ENCODE measurements at places on chromosomes 5 and 9.

GRCh38 chr5:56191656-56192055 lies 41.5 kb downstream of the ANKRD55 start:
- DNase-seq, result no peak

GRCh38 chr5:82164977-82165713 lies 113.0 kb downstream of the RPS23 start:
- no peak for DNase-seq

GRCh38 chr9:92728831-92729734 lies 35.5 kb downstream of the BICD2 start:
- DNase-seq, result no peak

- no peak for DNase-seq
Observed at GRCh38 chr5:142491270-142491669, 166.4 kb upstream of the SPRY4 start.

DNA sequence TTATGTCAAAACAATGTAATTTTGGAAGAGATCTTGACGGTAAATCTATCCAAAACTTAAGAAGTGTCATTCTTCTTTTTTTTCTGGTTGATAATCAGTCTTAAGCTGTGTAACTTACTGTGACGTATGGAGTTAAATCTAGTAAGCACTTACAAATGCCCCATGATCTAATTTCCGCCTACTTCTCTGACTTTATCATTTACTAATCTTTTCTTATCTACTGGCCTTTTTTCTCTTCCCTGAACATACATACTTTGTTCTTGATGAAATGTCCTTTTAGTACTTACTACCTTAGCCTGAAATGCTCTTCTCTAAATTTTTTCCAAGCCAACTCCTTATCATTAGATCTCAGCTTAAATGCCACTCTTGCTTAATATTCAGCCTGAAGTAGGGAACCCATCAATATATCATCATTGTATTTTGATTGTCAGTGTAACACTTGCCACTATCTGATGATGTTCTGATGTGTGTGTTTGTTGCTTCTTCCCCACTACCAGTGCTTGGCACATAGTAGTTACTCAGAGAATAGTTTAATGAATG lies 27.6 kb downstream of the AP3S1 start:
- DNase-seq, result no peak

DNA sequence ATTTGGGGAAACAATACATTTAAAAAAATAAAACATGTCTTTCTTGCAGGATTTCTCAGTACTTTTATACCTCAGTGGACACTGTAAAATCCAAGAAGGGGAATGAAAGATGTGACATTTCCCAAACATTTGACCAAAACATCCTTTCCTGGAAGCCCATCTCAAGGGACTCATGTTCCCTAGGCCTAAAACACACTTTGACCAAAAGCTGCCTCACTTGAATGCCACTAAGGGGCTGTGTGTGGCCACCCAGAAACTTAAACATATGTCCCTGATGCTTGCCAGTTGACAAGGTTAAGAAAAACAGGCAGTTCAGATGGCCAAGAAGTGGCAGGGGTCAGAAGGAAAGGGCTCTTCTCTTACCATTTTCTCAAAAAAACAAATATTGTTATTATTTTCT lies 73.6 kb downstream of the EPB41L4B start:
- no peak for DNase-seq

- DNase-seq, result no peak
Observed at GRCh38 chr9:77508396-77508795, 139.7 kb downstream of the GNA14 start.

- DNase-seq, result no peak
Observed at GRCh38 chr5:156685481-156685880, 164.6 kb upstream of the PPP1R2B start.

DNA sequence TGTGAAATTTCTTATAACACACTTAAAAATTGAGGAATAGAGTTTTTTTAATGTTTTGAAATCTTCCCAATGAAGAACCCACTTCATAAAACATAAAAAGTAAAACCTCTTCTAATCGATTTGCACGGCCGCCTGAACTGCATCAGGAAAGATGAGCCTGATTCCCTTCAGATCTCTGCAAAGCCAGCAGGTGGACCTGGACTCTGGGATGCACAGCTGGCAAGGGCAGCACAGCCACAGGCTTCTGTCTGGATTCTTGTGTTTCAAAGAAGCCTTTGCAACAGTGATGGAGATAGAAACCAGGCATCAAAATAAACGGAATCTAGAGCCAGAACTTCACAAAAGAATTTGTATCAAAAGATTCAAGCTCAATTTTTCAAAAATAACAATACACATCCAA lies 36.0 kb upstream of the SPATA31C2 start:
- DNase-seq, result no peak

DNA sequence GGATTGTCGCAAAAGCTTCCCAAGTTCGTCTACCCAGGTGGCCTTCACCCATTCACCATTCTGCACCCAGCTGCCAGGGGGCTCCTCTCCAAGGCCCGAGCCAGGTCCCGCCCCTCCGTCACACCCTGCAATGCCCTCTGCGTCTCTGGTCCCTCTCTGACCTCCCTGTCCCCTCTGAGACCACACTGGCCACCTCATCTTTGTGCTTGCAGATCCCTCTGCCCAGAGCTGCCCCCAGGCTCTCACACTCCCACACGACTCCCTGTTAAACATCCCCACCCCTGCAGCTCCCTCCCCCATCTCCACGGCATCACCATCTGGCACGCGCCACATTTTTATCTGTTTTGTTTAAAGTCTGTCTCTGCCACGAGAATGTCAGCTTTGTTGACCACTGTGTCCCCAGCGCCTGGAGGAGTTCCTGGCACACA lies 243.6 kb downstream of the PBX3 start:
- DNase-seq, result no peak

DNA sequence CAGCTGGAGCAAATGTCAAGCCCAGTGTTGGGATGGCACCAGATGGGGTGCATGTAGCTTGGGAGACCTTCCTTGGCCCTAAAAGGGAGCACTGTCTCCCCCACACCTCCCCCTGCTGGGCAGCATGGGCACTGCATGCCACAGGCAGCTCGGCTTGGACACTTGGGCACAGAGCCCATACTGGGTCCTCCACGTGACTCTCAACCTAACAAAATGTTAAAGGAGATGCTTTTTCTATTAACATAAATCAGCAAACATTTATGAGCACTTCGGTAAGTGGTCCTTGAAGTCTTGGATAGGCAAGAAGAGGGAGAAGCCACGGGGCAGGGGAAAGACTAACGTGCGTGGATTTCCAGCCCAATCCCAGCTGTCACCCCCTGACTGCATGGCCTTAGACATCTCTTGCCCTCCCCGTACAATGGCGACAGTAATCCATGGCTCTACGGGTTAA lies 23.9 kb upstream of the MAPK9 start:
- peak; percentile 64 for DNase-seq

DNA sequence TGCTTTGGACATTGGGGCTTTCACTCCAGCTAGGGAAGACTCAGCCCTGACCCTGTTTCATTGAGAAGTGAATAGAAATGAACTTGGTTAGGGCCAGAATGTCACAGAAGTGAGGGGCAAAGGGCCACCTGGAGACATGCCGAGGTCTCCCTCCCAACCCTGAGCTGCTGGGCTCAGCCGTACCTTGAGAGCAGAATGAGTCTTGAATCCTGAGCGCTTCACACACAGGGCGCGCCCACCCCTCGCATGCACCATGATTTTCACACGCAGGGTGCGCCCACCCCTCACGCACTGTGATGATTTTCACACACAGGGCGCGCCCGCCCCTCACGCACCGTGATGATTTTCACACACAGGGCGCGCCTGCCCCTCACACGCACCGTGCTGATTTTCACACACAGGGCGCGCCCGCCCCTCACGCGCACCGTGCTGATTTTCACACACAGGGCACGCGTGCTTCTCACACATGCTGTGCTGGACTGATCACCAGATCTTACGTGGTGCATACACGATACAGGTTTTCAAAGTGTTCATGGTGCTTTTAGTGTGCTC lies 99.0 kb downstream of the EHMT1 start:
- no peak for DNase-seq

- no peak for DNase-seq
Observed at GRCh38 chr5:81105261-81105877, 127.8 kb upstream of the CKMT2 start.

- DNase-seq, result no peak
Observed at GRCh38 chr5:152514827-152515397, 109.8 kb upstream of the NMUR2 start.

DNA sequence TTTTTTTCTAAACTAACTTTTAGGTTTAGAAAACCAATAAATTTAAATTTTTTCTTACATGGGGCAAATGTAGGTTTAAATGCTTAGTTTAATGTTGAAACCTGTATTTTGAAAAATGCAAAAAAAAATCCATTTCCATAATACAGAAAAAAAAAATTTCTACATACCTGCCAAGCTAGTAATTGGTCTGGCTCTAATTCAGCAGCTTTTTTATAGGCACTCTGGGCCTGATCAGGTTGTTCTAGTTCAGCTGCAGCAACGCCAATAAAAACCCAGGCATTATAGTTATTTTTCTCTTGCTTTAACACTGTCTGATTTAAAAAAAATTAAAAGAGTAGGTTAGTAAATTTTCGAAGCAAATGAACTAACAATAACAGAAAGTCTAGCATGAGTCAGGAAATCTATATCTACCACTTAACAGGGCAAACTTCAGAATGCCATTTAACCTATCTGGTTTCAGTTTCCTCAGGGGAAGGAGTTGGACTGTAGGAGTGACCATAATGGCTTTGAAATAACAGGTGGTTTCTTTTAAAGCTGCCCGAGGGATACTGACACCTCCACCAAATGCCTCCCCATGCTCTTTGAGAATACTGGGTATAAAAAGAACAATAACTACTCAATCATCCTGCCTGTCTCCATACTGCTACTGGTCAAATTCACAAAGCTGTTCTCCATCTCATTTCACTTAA lies 11.6 kb downstream of the SKIC3 start:
- DNase-seq, result no peak

DNA sequence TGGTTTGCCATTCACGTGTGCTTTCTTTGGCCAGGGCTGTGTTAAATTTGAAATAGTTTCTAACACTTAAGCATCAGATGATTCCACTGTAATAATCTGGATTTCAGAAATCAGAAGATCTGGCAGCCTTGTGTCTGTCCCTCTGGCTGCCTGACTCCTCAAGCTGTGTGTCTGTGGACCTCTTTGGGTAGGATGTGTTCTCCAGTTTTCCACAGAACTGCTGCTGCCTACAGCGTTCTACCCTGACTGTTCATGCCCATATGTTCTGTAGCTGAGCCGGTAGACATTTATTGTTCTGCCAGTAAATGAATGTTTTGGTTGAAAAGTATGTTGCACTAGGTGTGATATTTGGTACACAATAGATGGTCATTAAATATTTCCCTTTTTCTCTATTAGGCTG lies 81.3 kb downstream of the SH3GL2 start:
- no peak for DNase-seq

DNA sequence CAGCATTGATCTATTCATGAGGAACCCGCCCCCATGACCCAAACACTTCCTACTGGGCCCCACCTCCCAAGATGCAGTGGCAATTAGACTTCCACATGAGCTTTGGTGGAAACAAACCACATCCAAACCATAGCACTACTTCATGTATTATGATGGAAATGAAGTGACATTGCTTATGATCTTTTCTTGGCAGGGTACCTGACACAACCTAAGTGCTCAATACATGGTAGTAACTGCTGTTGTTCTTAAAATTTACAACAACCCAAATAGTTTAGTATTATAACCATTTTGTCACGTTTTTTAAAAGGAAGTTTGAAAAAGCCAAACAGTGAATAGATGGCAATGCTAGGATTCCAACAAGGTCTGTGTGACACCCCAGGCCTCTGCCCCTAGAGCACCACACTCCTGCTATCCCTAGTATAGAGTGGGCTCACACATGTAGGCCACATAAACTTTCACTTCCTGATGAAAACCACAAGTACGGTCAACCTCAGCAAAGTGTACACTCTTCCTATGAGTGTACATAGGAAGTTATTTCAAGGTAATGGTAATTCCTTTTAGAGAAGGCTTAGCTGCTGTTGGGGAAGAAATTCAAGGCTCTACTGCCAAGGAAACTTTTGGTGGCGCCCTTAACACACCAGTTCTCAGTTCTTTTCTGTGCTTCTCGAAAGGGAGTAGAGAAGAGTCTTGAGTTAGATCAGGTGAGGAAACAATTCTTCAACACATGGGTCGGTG lies 97.6 kb downstream of the ARSB start:
- no peak for DNase-seq

DNA sequence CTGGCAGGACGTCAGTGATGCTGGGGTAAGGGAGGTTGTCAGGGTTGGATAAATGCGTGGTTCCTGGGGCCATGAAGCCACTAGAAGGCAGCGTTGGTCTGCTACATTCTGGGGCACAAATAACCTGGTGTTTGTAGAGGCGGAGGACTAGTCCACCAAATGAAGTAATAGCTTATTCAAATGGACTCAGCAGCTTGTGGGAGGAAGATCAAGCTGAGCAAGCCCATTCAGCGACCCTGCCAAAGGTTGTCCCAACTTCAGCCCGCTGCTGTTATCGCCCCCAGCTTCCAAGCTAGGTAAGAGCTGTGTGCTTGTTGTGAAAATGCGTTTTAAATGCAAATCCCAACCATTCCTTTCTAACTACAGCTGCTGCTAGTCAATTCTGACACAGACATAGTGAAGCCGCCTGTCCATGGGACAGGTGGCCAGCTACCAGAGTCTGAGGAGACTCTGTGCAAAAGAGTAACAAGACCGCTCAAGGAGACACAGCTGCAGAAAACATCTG lies 7.6 kb upstream of the FAM240B start:
- DNase-seq, result no peak
